ENCODE measurements at places on chromosomes 16 and 17.
A peak's percentile ranks its signal among the peaks of the same experiment; 100 is the strongest.

DNA sequence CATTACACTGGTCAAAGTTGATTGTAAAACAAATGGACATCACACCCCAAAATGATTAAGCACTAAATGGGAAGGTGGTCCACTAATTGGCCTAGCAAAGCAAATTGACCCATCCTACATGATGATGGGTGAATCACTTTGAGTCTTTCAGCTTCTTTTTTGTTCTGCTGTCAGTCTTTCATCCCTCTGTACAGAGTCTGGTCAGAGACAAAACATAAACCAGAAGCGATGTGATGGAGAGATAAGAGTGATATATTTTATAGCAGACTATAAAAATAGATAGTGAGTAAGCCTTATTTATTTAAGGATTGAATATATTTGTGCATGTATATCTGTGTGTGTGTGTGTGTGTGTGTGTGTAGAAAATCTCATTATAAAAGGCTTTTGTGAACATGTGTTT lies 618.4 kb upstream of the SOX9 start:
- DNase-seq = no peak

- DNase-seq = no peak
Observed at GRCh38 chr17:58092101-58092796, 9.0 kb downstream of the DYNLL2 start.

DNA sequence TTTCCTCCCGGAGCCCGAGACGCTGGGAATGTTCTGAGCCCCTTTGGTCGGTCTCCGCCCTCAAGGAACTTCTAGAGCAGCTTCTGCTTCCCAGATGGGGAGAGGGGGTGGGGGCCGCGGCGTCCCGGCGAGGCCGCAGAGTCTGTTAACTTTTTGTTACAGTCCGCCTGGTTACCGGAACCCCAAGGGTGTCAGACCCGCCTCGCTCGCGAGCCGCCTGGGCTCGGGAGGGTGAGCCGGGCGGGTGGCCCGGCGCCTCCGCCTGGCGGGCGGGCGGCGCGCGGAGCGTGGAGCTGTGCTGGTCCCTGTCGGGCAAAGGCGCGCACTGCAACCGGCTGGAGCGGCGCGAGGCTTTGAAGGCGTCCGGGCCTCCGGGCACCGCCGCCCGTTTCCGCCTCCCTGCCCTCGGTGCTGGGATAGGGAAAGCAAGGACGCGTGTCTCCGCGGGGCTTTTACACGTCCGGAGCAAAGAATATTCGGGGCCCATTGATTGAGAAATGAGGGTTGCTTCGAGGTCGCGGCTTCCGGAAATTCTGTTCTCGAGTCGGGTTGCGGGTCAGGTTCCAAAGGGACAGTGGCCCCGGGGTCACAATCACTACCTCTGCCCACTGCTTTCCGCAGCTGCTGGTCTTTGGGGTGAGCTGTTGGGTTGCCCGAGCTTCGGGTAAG lies 1.7 kb downstream of the HS3ST3B1 start:
- peak; percentile 53 for DNase-seq

DNA sequence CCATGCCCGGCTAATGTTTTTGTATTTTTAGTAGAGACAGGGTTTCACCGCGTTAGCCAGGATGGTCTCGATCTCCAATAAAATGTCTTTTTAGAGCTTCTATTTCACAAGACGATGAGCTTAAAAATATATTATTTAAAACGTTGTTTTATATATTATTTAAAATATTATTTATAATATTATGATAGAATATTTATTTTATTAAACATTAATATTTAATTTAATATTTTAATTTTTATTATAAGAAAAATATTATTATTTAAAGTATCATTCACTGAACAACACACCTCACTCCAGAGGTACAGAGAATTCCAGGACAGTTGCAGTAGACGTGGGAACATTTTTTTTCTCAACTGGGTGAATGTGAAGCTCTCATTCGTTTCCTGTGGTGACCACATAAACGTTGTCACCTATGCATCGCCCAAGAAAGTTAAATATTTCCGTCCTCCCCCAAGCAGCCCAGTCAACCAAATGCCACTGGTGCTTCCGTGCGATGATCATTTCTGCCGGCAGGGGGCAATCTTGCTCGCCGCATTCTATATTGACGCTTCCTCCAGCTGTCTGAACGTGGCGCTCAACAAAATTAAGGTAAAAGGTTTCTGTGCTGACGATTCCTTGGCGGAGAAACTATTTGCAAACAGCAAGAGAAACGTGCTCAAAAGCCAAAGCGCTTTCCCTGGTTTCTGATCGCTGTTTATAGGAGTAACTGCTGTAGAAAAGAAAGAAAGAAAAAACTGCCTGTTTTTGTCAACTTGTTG lies 41.7 kb upstream of the PRSS54 start:
- DNase-seq = peak; percentile 68

GRCh38 chr16:27646806-27647205 lies 96.9 kb downstream of the KATNIP start:
- DNase-seq = no peak
